ENCODE measurements at places on chromosomes 1 and 21. TPM values are rescaled to one million over a fixed set of nuclear protein-coding genes. Genes with fewer than 3 reads are reported as not detected.
A peak's percentile ranks its signal among the peaks of the same experiment; 100 is the strongest.

DNA sequence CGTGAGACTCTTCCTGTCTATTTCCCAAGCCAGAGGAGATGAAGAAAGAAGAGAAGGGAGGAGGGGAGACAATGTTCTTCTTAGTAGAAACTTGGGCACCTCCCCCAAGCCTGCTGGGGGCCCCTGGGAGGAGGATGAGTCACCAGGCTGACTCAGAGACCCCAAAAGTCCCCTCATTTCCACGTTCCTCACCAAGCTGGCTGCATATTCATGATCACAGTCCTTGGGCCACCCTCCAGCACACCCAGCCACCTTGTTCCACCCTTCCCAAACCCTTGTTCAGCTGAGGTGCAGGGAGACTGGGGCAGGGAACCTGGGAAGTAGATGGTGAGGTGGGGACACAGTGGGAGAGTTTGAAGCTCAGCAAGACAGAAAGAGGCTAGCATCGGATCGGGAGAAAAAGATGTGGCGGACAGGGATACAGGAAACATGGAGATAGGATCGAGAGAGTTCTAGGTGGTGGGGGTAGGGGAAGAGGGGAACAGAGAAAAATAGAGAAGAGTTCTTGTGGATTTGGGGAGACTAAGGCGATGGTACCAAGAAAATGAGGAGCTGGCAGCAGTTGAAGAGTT is 712 bp downstream of the RAB13 start:
- no peak for DNase-seq

DNA sequence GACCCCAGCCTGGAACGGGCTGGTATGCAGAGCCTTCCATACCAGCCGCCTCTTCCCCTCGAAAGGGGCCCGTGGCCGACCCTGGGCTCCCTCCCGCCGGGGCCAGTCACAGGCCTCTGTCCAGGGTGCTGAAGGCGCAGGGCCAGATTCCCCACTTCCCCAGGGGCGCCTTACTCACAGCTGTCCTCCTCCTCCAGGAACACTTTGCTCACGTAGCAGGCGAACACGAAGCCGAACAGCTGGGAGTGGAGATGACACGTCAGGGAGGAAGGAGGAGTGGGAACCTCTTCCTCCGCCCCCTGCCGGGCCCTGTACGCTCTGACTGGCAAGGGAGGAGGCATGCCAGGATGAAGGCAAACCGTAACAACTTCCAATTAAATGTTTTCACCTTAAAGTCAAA is 57.3 kb downstream of the NKAIN1 start:
- peak; percentile 81 for DNase-seq

GRCh38 chr1:101158424-101158823 is 78.4 kb upstream of the S1PR1 start:
- no peak for DNase-seq

Gene YIPF1
- 21.2 TPM for total RNA-seq

DNA sequence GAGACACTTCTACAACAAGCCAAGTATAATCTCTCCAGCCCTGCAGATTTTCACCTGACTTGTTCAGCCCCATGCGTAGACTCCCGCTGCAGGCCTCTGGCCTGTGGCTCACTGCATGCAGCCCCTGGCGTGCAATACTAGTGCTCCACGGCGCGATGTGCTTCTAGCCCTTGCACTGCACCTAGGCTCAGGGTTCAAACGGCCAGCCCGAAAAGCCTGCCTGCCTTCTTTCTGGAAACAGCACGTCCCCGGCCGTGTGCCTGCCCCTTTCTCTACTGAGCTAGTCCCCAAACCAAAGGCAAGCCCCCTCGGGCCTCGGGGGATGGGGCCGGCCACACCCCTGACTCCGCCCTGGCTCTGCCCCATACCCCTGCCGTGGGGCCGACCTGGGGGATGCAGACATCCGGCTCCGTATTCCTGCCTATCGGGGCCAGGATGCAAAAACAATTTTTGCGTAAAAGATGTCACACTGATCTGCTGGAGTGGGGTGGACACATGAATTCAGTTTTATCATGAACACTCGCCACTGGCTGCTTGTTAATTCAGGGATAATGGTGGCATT is 26.3 kb upstream of the TRAPPC10 start:
- no peak for DNase-seq

Gene SIKE1
- total RNA-seq: 22.8 TPM

Gene ZNF678
- total RNA-seq: 3.7 TPM

- DNase-seq: no peak
Observed at GRCh38 chr1:6691507-6691906, 10.1 kb downstream of the DNAJC11 start.

DNA sequence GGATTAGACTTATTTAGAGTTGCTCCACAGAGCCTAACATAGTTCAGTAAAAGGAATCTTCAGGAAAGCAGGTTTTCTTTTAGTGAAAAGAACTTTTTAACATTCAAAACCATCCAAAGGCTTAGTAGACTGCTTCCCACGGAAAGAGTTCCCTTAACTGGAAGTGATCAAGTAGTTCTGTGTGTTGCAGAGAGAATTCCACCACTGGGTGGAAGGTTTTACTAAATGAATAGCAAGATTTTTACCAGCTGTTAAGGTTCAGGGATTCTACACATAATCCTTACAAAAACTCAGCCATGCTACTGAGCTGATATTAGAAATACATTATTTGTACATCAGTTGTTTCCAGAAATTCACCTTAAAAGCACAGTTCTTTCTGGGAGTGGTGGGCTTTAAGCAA is 119.7 kb downstream of the GDAP2 start:
- DNase-seq: no peak

DNA sequence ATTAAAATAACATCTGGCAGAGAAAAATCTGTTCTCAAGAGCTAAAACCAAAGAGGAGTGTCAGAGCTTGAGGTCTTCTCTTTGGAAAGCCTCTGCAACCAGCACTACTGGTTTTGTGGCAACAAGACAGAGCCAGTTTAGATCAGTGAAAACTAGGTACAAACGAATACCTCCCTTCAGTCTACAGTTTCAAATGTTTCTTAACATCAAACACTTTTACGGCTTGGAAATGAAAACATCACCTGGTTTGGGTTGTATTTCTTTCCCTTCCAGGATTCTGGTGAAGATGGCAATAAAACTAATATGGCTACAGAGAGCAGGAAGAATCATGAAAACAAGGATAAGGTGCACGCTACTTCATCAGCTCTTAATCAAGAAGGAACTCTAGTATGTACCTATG is 339.4 kb upstream of the ESRRG start:
- DNase-seq: no peak

- DNase-seq: no peak
Observed at GRCh38 chr1:113147073-113147625, 74.2 kb downstream of the LRIG2 start.

All from heart left ventricle (tissue), 16 donors.